ENCODE measurements at places on chromosomes 5 and 9.

DNA sequence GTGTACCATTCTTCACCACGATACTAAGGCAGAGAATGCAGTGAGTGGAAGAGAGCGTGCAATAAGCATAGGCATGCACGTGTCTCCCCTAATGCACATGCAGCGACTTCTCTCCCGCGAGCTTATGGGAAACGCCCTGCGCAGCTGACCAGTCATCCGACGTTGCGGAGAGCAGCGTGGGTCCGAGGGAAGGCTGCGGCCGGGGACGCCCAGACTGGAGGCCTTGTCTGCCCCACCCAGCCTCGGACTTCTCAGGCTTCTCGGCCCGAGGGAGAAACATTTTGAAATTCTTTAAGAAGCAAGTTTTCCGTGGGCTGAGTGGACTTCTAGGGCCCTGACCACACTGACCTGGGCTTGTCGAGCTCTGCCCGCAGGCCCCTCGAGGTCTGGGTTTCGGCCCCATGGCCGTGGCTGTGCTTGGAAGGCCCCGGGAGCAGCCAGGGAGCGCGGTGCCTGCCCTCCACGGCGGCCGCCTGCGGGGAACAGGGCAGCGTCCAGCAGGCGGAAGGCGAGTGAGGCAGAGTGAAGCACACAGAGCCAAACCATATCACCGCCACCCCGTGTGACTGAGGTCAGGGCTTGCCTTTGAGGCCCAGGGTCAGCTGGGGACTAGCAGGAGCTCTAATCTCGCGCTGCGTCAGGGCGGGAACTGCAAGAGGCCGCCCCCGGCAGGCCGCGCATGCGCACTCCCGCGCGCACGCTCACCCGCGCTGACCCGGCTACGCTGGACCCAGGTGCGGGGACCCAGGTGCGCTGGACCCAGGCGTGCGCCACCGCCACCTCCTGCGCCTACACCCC, 60.0 kb upstream of the IRX1 start:
- DNase-seq, result no peak

DNA sequence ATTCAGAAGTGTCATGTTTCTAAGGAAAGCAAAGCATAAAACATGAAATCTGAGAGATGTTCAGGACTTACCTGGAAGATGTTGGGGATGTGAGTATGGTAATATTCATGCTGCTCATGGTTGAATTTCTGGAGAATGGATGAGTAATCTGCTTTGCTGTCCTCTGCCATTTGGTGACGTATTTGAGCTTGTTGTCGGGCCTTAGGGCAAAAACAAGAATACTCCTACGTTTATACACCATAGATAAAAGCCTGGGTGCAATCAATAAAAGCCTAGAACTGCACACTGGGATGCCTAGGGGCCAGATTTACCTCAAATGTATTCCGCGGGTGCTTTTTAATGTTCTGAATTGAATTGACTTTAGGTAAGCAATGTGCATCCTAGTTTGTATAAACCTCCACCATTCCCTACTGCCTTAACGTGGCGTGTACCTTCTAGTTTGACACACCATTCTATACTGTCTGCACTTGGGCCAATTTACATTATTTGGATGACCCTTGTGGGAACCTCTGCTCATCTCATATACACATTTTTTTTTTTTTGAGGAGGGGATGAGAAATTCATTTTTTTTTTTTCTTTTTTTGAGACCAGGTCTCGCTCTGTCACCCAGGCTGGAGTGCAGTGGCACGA, 94.4 kb downstream of the USP20 start:
- DNase-seq, result no peak

DNA sequence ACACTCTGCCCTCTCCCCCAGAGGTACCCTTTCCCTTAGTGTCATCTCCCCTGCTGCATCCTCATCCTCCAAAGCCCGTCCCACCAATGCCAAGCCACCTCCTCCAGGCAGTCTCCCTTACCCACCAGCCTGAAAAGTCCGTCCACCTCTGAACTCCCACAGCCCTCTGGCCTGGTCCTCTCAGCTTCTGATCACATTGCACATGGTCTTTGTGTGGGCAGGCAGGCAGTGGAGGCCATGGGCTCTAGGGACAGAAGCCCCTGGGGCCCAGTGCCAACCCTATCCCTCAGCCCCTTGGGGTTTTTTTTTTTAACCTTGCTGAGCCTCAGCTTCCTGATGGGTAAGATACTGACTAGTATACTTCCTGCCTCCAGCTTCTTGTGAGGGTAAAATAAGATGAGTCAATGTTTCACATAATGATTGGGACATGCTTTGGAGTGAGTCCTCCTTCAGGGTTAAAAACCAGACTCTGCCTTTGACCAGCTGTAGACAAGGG, 19.4 kb downstream of the CSF1R start:
- DNase-seq, result peak; percentile 27

GRCh38 chr5:158265346-158265745, 406.4 kb upstream of the CLINT1 start:
- no peak for DNase-seq

GRCh38 chr9:4781408-4781807, 11.3 kb upstream of the RCL1 start:
- DNase-seq, result no peak

DNA sequence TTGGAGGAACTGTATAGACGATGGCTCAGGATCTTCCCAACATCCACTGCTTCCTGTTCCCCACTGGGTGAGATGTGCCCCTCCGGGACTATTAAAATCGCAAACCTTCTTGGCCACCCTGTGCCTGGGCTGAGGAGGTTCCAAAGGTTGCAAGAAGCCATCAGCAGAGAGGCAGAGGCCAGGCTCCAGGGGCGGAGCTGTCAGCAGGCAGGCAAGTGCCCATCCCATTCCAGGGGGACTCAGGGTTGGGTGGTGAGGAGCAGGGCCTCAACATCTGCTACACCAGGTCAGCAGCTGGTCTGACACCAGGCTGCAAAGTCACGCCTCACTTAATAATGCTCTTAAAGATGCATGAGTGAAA, 2.2 kb downstream of the BTNL3 start:
- DNase-seq, result no peak

GRCh38 chr5:74787424-74787823, 20.4 kb downstream of the NSA2 start:
- no peak for DNase-seq

- DNase-seq, result no peak
Measured at GRCh38 chr9:91905237-91905650, 44.8 kb downstream of the ROR2 start.

DNA sequence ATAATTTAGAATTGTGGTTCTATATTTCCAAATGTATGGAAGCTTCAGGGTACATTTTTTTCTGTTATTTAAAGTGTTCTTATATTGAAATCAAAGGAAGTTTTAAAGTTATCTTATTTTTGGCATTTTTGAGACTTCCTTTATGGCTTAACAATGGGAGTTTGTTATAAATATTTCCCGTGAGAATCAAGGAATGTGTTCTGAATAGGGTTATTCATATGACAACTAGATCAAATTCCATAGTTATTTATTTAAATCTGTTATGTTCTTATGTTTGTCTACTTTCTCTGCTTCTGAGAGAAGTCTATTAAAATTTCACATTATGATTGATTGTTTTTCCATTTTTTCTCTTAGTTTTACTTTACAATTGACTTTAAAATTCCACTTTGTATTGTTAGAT, 135.1 kb downstream of the ADAMTS16 start:
- DNase-seq, result no peak

DNA sequence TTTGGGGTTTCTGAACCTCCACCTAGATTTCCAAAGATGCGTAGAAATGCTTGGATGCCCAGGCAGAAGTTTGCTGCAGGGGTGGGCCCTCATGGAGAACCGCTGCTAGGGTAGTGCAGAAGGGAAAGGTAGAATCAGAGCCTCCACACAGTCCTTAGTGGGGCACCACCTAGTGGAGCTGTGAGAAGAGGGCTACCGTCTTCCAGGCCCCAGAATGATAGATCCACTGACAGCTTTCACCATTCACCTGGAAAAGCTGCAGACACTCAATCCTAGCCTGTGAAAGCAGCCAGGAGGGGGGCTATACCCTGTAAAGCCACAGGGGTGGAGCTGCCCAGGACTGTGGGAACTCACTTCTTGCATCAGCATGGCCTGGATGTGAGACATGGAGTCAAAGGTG, 13.3 kb upstream of the HSDL2 start:
- DNase-seq, result no peak

GRCh38 chr9:71602652-71603051, 165.7 kb downstream of the CEMIP2 start:
- DNase-seq, result no peak

DNA sequence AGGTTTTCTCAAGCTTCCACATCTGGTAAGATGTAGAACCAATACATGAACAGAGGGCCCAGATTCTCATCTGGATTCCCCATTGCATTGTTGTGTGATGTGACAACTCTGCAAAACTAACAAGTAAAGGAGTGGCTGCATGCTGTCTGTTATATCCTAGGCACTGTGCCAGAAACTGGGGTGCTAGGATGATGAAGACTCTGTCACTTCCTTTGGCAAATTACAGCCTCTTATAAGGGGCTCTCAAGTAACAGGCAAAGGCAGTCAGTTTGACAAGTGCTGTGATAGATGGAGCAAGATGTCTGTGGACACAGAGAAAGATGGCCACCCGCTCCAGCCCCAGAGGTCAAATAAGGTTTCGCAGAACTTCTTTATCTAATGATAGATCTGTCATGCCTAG, 115.7 kb downstream of the PAPPA start:
- DNase-seq, result no peak
